ENCODE measurements at places on chromosomes 1 and 21.
A peak's percentile ranks its signal among the peaks of the same experiment; 100 is the strongest.

GRCh38 chr1:150080784-150081183, 13.2 kb downstream of the VPS45 start:
- no peak for DNase-seq

DNA sequence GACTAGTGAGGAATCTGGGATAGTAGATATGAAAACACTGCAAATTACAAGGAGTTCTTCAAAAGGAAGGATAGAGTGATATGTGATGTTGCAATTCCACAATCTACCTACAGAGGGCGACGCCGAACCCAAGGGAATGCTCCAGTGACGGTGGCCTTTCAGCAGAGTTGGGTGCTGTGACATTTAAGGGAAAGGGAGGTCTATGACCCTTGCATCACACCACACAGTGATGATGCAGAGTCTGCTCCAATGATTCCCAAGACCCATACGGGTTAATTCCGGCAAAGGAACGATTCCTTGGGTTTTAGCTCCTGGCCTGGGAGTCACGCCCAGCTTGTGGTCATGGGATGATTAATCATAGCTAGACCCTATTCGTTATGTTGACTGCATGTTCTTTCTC, 123.0 kb upstream of the IGSF21 start:
- peak; percentile 8 for DNase-seq

GRCh38 chr21:35189077-35189863, 140.2 kb upstream of the RUNX1 start:
- no peak for DNase-seq

DNA sequence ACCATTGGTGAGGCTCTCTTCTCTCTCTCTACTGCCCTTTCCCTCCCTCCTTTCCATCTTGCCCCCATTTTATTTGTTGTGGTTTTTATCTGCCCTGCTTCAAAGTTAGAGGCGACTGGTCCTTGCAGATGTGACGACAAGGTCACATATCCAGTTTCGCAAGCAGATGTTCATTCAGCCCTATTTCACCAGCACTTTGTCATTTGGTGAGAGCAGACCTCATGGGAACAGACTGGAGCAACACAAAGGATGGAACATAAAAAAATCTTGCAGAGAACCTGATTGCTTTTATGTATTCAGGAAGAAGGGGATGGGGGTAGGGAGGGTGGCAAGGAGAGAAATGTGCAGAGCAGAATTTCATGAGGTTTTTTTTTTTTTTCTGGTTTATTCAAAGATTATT, 84.3 kb downstream of the ELAVL4 start:
- no peak for DNase-seq

- peak; percentile 61 for DNase-seq
These were observed at the start of gene G0S2 for GRCh38 chr1:209674957-209675564. Gene G0S2 (plus strand): TSS chr1:209675412. CDS start chr1:209675685, 273 bp downstream.

DNA sequence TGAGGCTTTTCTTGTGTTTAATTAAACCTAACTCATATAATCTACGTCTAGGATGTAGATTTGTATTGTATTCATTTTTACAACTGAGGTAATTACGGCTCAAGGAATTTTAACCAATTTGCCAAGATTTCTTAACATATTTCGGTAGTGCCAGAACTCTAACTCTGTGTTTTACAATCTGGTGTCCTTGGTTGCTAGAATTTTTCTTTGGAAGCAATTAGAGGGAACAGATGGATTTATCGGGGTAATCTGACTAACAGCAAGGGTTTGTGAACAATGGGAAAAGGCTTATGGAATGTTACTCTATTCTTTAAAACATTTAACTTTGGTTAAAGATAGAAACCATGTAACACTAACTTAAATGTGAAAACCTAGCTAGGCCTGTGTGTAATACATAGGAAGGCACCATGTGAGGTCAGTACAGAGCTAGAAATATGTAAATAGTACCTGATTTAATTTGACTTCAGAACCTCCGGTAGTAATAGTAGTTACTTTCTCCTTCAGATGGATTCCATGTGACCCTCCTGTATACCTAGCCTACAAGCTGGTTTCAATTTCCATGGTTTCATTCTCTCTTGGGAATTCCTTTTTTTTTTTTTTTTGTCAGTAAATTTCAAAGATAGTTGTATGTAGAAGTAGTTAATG, 1.2 kb downstream of the MTF2 start:
- DNase-seq: no peak

DNA sequence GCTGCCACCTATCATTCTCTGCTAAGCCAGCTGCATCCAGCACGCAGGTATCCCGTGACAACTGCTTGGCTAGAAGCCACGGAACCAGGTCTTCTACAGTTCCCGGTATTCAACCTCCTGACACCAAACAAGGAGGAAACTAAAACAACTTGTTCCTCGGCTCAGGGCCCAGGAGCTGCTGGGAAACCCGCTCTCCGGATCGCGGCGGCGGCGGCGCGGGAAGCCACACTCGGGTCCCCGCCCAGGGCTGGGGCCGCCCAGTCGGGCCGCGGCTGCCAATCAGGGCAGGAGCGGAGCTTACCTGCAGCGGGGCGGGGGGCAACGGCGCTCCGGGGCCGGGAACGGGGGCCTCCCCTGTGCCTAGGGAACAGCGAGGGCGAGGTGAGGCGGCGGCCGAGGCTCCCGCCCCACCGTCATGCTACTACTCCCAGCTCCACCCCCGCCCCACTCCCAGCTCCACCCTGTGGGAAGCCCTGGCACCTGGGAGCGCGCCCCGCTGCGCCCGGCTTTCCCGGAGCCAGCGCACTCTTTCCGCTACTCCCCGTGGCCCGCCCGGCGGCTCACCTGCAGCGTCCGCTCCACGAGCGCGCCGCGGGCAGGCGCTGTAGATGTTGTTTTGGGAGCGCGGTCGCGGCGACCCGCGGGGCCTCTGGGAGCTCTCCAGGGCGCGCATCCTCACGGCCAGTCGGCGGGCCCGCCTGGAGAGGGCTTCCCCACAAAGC, 12.1 kb downstream of the IL24 start:
- DNase-seq: no peak

DNA sequence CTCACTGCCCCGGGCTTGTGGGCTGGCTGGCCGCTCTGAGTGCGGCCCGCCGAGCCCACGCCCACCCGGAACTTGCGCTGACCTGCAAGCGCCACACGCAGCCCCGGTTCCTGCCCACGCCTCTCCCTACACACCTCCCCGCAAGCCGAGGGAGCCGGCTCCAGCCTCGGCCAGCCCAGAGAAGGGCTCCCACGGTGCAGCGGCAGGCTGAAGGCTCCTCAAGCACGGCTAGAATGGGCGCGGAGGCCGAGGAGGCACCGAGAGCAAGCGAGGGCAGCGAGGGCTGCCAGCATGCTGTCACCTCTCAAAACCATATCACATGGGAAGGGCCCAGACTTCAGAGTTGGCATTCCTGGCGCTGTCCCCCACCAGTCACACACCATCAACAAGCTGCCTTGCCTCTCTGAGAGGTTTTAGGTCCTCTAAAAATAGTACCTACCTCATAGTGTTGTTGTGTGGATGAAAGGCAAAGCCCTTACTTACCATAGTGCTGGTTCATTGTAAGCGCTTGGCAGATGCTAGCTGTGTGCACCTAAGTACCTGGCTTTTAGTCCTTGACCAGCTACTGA, 13.4 kb downstream of the LDLRAD1 start:
- no peak for DNase-seq

GRCh38 chr1:172402878-172403569, 17.5 kb upstream of the C1orf105 start:
- no peak for DNase-seq

GRCh38 chr1:29835406-29835805, 599.1 kb downstream of the PTPRU start:
- DNase-seq: no peak
